Central memory CD8-positive, alpha-beta T cell (primary cell): ENCODE measurements at places on chromosomes 5 and 9.

- no peak for DNase-seq
Measured at GRCh38 chr5:150278916-150279315, 10.7 kb downstream of the CAMK2A start.

GRCh38 chr9:3758816-3759576 lies 233.2 kb upstream of the RFX3 start:
- DNase-seq = no peak

GRCh38 chr5:135993880-135994636 lies 34.7 kb upstream of the TGFBI start:
- no peak for DNase-seq

GRCh38 chr5:2847608-2848007 lies 96.1 kb upstream of the IRX2 start:
- DNase-seq = no peak

- no peak for DNase-seq
Measured at GRCh38 chr5:1983919-1984695, 101.4 kb upstream of the IRX4 start.

DNA sequence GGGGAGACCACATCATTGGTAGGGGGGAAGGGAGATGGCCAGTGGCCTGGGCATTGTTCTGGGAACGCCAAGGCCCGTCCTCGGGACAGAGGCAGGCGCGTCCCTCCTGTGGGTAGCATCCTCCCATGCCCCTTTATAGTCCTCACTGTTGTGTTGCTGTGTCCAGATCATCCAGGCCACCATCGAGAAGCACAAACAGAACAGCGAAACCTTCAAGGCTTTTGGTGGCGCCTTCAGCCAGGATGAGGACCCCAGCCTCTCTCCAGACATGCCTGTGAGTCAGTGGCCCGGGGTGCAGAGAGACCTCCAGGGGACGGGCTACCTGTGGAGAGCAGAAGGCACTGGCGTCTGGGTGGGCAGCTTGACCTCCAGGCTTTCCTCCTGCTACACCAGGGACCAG lies 38.4 kb upstream of the SUSD3 start:
- DNase-seq = no peak

DNA sequence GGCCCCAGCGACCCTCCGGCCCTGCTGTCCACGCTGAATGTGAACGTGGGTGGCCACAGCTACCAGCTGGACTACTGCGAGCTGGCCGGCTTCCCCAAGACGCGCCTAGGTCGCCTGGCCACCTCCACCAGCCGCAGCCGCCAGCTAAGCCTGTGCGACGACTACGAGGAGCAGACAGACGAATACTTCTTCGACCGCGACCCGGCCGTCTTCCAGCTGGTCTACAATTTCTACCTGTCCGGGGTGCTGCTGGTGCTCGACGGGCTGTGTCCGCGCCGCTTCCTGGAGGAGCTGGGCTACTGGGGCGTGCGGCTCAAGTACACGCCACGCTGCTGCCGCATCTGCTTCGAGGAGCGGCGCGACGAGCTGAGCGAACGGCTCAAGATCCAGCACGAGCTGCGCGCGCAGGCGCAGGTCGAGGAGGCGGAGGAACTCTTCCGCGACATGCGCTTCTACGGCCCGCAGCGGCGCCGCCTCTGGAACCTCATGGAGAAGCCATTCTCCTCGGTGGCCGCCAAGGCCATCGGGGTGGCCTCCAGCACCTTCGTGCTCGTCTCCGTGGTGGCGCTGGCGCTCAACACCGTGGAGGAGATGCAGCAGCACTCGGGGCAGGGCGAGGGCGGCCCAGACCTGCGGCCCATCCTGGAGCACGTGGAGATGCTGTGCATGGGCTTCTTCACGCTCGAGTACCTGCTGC lies 839 bp downstream of the KCNV2 start:
- DNase-seq = no peak

DNA sequence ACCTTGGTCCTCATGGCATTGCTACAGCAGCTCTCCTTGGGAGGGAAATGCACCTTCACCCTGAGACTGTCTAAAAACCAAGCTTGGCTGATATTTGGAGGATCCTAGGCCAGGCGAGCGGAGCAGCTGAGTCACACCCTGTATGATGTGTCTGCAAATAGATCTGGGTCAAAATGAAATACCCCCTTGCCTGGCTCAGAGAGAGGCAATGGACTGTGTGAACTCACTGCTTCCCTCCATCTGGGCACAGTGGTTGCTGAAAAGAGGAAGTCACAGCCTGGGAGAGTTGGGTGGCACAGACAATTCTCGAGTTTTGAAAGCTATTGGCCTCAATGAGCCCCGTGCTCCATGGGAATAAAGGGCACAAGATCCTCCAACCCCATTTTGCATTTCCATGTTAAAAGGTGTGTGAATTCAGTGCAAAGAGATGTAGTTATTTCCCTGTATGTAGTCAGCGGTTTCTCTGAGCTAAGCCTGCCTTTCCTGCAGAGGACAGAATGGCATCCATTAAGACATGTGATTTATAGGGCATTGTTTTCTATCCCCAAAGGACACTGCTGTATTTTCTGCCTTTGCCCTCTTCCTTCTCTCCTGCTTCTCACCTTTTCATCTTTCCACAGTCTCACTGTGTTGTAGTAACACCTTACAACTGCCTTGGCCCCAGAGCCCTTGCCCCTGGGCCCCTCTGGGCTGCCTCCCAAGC lies 177.2 kb downstream of the GADD45G start:
- DNase-seq = no peak

GRCh38 chr5:178751286-178751685 lies 20.8 kb upstream of the ZNF354A start:
- no peak for DNase-seq

DNA sequence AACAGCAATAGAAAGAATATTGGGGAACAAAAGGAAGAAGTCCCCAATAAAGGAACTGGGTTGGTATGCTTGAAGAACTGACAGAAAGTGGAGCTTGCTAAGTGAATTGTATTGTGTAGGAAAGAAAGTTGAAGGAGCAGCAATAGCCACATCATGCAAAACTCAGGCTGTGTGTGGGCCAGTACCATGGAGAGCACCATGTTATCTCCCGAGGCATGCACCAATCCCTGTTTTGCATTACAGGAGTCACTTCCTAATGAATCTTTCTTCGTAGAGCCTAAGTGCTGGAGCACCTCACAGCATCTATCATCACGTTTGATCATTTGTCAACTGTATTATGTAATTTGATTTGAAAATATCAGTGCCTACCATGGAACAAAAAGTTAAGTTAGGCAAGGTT lies 137.7 kb upstream of the NMUR2 start:
- no peak for DNase-seq

- DNase-seq = no peak
Measured at GRCh38 chr5:66207800-66208561, 63.9 kb downstream of the SREK1 start.

DNA sequence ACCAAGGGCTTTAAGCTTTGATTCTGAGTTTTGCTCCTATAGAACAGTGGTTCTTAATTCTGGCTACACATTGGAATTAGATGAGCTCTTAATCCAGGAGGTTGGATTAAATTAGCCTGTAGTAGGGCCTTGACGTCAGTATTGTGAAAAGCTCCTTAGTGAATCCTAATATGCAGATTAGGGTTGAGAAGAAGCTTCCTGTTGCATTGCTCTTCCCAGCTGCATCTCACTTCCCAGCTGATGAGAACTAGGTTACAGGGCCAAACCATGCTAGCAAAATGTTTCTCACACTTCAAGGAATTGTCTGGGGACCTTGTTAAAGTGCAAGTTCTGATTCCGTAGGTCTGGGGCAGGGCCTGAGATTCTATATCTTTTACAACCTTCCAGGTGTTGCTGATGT lies 300.0 kb downstream of the ZSWIM6 start:
- no peak for DNase-seq

- DNase-seq = no peak
Measured at GRCh38 chr5:32837211-32837610, 126.1 kb downstream of the NPR3 start.

DNA sequence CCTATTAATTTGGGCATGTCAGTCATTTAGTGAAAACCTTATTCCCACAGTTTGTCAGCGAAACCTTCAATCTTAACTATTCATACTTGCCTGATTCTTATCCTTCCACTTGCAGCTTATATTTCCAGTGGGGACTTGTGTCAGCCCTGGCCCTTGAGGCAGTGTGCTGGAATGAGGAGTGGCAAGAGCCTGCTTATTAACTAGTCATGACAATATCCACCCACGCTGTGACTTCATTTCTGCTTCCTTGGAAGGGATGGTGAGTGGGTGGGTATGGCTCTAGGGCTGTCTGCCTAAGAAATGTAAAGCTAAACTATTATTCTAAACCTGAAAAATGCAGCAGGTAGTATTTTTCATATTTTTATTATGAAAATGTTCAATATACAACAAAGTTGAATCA lies 34.0 kb upstream of the LURAP1L start:
- no peak for DNase-seq

GRCh38 chr9:7011395-7012067 lies 253.8 kb downstream of the KDM4C start:
- no peak for DNase-seq

DNA sequence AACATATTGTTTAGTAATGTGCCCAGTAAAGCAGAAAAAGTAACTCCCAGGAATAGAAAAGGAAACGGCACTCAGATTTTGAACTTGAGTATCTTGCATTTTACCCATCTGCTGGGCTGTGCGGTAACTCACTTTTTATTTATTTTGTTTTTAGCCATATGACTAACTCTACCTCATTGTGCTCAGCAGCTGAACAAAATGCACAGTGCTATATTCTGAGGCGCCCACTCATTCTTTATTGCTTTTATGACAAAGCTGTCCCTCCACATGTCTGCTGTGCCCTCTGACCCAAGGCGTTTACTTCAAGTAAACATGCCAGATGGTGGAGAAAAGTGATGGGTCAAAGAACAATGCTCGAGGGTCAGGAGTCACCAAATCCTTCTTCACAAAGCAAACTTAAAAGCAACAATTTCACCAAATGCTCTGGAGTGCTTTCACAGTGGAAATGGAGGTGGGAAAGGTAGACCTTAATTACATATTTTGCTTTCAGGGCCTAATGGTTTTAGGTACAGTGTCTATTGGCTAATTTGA lies 215.2 kb upstream of the ELAVL2 start:
- no peak for DNase-seq

DNA sequence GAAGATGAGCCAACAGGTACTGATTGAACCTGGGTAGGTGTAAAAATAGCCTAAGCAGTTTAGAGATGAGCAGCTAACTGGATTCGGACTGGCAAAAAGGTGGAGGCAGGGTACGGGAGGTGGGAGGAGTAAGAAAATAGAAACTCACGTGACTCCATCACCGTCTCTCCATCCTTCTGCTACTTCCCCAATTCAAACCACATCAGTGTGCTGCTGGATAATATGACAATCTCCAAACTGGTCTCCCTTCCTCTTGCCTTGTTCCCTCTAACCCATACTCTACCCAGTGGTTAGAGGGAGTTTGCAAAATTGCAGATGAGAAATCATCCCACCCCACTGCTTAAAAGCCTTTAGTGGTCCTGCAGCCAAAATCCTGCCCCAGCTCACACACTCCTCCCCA lies 42.7 kb downstream of the RIGI start:
- DNase-seq = no peak

DNA sequence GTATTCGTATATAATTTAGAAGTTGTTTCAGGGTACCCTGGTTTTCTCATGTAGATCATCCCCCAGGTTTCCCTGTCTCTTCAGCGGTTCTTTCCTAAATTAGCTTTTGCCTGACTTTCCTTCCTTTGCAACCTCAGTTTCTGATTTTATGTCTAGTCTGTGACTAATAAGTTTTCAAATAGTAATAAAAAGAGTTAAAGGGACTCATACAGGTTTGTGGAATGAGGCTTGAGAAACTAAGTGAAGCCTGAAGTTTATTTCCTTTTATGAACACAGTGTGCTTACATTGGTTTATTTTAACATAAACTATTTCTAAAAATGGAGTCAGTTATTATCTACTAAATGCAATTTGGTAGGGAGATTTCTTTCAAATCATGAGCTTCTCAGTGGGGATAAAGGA lies 96.8 kb downstream of the TRIO start:
- DNase-seq = no peak

DNA sequence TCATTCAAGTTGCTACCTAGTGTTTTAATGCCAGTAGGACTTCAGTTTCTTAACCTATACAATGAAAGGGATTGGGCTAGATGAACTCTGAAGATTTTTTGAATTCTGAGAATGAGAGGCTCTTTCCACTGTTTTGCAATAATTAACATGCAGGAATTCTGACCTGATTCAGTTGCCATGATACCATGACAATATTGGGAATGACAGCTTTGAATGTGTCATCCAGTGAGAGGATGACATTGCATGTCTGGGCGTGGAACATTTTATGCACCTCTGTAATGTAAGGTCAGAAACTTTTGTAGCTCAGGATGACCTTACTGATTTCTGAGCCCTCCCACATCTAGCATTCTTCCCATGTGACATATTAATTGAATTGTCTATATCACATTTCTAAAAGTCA lies 30.6 kb upstream of the SPINK5 start:
- DNase-seq = no peak

DNA sequence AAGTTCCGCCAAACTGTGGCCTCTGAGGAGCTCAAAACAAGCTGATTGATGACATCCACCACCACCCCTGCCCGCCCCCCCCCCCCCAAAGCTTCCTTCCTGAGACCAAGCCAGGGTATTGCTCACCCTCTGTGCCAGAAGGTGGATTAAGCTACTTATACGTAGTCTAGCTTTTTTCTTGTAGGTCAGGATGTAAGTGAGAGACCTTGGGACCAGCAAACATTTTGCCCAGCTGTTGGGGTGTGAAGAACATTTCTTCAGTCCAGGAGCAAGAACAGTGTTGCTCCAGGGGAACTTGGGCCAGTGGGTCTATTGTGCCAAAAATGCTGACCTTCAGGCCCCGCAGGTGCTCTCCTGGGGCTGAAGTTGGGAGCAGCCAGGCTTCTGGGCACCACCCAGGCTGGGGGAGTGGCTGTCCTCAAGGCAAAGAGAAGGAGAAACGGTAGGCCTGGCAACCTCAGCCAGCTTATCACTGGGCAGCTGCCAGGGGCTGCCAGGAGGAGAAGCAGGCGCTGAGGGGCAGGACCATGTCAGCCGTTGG lies 18.0 kb downstream of the NEURL1B start:
- DNase-seq = no peak

DNA sequence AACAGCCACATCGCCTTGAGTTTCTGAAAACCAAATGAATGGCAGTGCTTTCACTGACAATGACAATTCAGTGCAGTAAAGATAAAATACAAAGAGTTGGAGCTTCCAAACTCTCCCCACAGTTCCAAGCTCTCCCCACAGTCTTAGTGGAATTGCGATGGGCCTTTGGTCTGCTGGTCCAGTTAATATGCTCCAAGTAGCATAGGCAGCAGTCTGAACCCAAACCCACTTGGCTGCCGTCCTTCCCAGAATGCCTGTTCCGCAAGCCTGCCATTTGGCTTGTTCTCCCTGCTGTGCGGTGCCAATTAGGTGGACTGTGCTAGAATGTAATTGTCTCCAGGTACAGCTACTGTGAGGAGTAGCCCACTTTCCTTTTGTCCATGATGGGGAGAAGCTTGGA lies 250.1 kb downstream of the GOLPH3 start:
- no peak for DNase-seq
